H7 (cell line): ENCODE measurements at places on chromosomes 3 and 15. TPM values are rescaled to one million over a fixed set of nuclear protein-coding genes. Genes with fewer than 3 reads are reported as not detected.

CYB561D2 gene
- 19.0 and 20.0 TPM in 2 replicates for total RNA-seq

PPP1R14D gene
- not detected in 2 replicates for total RNA-seq

- DNase-seq, result no peak
Observed at GRCh38 chr3:72976281-72976741, 20.3 kb upstream of the PPP4R2 start.

DNA sequence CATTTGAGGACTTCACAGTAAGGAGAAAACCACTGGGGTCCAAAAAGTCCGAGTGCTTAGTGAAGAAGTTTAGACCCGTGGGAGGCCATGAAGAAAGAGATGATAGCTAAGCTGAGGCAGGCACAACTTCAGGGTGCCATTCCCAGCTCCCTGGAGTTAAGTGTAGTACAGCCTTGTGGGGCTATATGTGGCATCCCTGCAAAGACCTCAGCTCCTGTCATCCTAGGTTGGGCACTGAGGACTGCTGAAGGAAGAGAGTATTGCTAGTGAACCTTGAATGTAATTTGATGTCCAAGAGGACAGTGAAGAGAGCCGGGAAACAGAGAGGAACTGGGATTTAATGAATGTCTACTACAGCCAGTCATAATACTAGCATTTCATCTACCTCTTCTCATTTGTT is 162.1 kb downstream of the AKAP13 start:
- no peak for DNase-seq

- no peak for DNase-seq
Observed at GRCh38 chr3:7607083-7607482, 746.2 kb downstream of the GRM7 start.

- no peak for DNase-seq
Observed at GRCh38 chr3:43400167-43400566, 113.8 kb downstream of the SNRK start.

DNA sequence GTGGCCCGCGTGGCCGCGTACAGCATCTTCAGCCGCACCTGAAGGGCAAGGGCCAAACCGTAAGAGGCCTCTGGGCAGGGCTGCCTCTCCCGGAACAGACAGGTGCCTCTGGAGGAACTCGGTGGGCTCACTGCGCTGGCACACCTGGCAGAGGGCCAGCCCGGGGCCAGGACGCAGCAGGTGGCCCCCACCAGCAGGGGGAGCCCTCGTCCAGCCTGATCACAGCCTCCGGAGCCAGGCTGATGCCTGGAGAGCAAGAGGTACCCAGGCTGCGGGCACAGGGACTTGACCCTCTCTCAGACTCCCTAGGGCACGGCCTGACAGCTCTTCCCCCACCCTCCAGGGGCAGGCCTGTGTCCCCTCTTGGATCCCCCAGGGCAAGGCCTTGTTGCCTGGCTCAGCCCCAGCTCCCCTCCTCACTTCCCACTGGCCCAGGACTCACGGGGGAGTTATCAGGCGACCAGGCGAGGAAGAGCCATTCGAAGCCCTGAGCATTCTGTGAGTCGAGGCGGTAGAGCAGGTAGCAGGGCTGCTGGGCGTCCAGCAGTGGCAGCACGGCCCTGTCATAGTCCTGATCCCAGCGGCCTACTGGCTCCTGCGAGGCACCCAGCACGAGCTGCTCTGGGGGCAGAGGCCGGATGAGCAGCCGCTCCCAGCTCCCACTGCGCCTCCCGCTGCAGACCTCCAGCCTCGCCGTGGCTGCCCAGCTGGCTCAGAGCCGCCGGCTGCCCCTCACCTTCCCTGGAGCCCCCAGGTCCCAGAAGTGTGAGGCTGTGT is 6.2 kb upstream of the TLR9 start:
- DNase-seq, result peak; percentile 95
